ENCODE measurements at places on chromosomes 2 and 18. TPM values are rescaled to one million over a fixed set of nuclear protein-coding genes. Genes with fewer than 3 reads are reported as not detected.

SLC40A1 gene
- total RNA-seq, result 86.9 TPM

DNA sequence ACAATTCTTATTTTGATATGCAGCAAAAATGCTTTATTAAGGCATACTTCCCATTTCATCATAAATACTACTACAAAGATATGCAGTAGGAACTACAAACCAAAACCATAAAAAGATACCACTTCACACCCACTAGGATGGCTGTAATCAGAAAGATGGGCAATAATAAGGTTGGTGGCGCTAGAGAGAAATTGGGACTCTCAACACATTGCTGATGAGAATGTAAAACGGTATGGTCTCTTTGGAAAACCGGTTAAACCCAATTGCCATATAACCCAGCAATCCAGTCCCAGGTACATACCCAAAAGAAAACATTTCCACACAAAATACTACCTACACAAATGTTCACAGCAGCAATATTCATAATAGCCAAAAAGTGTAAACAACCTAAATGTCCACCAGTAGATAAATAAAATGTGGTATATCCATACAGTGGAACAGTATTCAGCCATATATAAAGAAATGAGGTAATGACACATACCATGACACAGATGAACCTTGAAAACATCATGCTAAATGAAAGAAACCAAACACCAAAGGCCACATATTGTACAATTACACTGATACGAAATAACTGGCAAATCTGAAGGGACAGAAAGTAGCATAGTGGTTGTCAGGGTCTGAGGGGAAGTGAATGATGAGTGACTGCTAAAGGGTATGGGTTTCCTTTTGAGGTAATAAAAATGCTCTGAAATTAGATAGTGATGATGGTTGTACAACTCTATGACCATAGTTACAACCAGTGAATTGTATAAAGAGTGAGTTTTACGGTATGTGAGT lies 12.7 kb downstream of the SP3 start:
- DNase-seq, result no peak

DNA sequence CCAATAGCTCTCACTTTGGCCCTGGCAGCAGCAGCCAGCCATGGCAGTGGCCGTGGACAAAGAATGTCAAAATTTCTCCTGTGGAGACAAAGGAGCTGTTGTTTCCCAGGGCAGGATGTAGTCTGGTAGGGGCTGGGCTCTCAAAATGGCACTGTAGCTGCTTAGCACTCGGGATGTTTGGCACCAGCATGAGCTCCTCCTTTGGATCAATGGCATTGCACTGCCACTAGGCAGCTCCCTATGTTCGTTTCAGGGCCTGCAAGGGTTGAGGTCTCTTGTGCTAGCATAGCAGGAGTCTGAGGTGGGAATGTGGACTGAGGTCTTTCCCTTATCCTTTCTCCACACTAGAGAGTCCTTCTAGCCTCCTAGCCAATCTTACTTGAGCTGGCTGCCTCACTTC lies 948.8 kb upstream of the FAM98A start:
- DNase-seq, result no peak

DNA sequence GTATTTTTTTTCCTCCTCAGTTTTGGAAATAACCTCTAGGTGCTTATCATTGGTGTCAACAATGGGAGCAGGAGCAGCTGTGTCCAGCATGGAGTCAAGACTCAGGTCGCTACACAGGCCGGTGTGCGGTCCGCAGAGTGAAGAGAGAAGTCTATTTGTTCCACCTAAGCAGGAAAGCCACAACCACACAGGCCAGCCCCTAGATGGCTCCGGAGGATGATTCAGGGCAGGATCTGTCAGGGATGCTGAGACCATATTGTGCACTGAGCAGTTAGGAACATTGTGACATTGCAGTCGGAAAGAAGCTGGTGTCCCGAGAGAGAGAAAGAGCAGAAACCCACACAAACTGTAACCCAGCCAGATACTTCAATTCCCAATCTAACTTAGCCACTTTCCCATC lies 136.9 kb downstream of the GAREM1 start:
- DNase-seq, result no peak

GRCh38 chr2:96164459-96165184 lies 19.4 kb upstream of the DUSP2 start:
- DNase-seq, result no peak
